Caco-2 (cell line): ENCODE measurements at places on chromosomes 5 and 9. TPM values are rescaled to one million over a fixed set of nuclear protein-coding genes. Genes with fewer than 3 reads are reported as not detected.
A peak's percentile ranks its signal among the peaks of the same experiment; 100 is the strongest.

Gene SEMA5A
- 27.4 and 34.3 TPM in 2 replicates for total RNA-seq

Gene TAF1L
- not detected in 2 replicates for total RNA-seq

Gene NEURL1B
- 6.0 and 7.6 TPM in 2 replicates for total RNA-seq

DNA sequence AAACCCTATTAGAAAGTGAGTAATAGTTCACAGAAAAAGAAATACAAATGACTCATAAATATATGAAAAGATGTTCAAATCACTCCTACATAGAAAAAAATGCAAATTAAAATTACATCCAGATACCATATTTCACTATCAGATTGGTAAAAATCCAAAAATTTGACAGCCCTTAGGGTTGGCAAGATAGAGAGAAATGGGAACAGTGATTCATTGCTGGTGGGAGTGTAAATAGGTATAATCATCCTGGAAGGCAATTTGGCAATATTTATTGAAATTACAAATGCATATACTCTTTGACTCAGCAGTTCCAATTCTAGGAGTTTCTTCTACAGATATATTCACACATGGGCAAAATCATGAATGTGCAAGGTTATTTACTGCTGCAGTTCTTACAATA lies 273.5 kb downstream of the NR2F1-AS1 start:
- no peak overlapping the region for H3K27ac ChIP-seq
- no peak for DNase-seq
- no peaks in the 10 kb centered on the region for H3K4me1 ChIP-seq
- H3K27me3 ChIP-seq = no peaks in the 10 kb centered on the region; the same call in 1 of the 2 replicates
- H3K36me3 ChIP-seq = no peaks in the 10 kb centered on the region

DNA sequence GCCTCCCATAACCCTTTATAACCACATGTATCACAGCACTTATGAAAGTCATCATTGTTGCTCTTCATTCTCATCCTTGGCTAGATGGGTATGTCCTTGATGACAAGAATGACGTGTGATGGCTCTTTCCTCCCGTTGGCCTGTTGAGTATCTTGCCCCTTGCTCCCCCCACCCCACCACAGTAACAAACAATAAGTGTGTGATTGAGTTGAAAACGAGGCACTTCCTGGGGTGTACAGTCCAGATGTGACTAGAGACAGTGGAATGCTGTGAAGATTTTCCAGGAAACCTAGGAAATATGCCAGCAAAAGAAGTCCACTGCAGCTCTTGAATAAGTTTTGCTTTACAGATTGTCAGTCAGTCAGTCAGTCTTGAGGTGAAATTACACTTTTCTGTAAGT lies 262.5 kb downstream of the ELAVL2 start:
- no peaks in the 10 kb centered on the region for H3K4me1 ChIP-seq
- no peak overlapping the region for H3K27ac ChIP-seq
- no peak overlapping the region for H3K4me3 ChIP-seq
- DNase-seq = no peak

DNA sequence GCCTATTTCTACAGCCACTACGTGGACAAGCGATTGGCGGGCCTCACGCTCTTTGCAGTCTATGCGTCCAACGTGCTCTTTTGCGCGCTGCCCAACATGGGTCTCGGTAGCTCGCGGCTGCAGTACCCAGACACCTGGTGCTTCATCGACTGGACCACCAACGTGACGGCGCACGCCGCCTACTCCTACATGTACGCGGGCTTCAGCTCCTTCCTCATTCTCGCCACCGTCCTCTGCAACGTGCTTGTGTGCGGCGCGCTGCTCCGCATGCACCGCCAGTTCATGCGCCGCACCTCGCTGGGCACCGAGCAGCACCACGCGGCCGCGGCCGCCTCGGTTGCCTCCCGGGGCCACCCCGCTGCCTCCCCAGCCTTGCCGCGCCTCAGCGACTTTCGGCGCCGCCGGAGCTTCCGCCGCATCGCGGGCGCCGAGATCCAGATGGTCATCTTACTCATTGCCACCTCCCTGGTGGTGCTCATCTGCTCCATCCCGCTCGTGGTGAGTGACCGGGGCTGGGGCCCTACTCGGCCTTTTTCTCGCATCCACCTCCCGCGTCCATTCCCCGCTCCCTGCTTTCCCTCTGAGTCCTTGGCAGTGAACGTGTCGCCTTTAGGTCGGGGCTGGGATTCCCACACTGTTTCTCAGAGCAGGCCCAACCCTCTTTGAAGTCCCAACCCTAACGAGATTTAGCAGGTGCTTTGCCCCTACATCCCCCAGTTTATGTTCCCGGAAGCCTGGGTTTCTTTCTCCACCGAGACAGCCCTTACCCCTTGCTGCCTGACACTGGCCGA lies 1.8 kb downstream of the PTGER4 start:
- peaks cover 9% of the 10 kb centered on the region for H3K4me1 ChIP-seq
- H3K27ac ChIP-seq = no peak overlapping the region
- no peaks in the 10 kb centered on the region for H3K36me3 ChIP-seq
- no peak for DNase-seq
- H3K27me3 ChIP-seq = peaks cover 13% of the 10 kb centered on the region

DNA sequence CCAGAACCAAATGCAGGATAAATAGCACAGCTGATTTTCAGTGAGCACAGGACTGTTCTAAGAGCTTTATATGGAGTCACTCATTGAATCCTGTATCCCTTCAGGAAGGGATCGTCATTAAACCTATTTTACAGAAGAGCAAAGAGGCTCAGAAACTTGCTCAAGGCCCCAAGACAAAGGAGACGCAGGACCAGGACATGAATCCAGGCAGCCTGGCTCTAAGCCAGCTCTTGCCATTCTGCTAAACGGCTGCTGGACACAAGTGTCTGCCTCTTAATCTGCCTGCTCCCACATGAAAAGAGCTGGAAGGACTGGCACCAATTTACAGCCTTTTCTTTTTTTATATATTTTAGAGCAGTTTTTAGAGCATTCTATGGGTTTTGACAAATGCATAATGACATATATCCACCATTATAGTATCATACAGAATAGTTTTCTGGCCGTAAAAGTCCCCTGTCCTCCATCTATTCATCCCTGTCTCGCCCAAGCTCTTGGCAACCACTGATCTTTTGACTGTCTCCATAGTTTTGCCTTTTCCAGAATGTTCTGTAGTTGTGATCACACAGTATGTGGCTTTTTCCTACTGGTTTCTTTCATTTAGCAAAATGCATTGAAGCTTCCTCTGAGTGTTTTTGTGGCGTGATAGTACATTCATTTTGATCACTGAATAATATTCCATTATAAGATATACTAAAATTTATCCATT lies 37.5 kb downstream of the RETREG1 start:
- no peak overlapping the region for H3K4me3 ChIP-seq
- DNase-seq = no peak
- H3K27ac ChIP-seq = peak overlapping the region; percentile 48
- no peaks in the 10 kb centered on the region for H3K27me3 ChIP-seq
- H3K36me3 ChIP-seq = no peaks in the 10 kb centered on the region

- H3K36me3 ChIP-seq = no peaks in the 10 kb centered on the region
- no peak overlapping the region for H3K27ac ChIP-seq
- DNase-seq = no peak
- H3K4me3 ChIP-seq = no peak overlapping the region
- no peaks in the 10 kb centered on the region for H3K4me1 ChIP-seq
- no peaks in the 10 kb centered on the region for H3K27me3 ChIP-seq
Observed at GRCh38 chr5:51033215-51033614, 350.0 kb upstream of the ISL1 start.

DNA sequence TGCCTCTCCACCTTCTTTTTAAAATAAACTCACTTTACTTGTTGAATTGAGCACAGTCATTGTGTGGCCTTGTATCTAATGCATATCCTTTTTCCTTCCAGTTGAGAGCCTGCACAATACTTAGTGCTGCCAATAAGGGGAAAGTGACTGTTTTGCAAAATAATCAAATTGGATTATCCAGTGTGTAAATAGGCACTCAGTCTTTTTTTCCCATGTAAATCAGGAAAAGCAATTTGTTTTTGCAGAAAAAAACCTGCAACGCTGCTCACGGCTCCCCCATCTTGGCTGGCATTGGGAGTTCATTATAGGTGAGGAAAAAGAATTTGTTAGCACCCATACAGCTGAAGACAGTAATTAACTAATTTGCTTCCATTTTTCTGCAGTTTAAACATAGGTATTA lies 299.9 kb downstream of the CSNK1G3 start:
- DNase-seq = no peak
- peaks cover 24% of the 10 kb centered on the region for H3K4me1 ChIP-seq
- H3K4me3 ChIP-seq = no peak overlapping the region

DNA sequence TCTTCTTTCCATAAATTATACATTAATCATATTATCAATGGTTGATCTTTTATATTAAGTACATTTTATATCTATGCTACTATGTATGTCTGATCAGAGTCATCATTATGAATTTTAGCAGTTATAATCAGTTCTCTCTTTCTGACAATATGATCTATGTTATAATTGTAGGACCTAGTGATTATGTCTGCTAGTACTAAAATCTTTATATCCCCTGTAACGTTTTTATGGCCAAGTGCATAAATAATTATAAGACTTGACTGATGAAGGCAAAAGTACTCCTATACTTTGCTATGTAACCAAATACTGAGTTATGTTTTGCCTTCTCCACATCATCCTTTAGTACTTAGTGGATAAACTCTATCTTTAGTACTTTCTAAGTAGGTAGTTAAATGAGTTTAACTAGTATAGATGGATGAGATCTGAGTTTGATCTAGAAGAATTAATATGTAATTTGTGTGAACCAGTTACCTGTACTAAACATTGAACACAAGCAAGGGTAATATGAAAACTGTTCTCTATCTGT lies 75.4 kb downstream of the SLF1 start:
- no peak overlapping the region for H3K4me3 ChIP-seq
- no peaks in the 10 kb centered on the region for H3K4me1 ChIP-seq
- no peak for DNase-seq
- no peaks in the 10 kb centered on the region for H3K27me3 ChIP-seq
- H3K36me3 ChIP-seq = no peaks in the 10 kb centered on the region; the same call in none of the 2 replicates
- no peak overlapping the region for H3K27ac ChIP-seq
